ENCODE measurements at places on chromosomes 3 and 15. TPM values are rescaled to one million over a fixed set of nuclear protein-coding genes. Genes with fewer than 3 reads are reported as not detected.

Gene SEMA5B
- total RNA-seq, result not detected

Gene LRRC28
- 22.4 TPM for total RNA-seq

Gene GPR62
- total RNA-seq, result not detected

Gene TMEM212
- not detected for total RNA-seq

Gene IL17RD
- total RNA-seq, result not detected

Gene TBL1XR1
- 168 TPM for total RNA-seq

Gene IQCH
- total RNA-seq, result 1.1 TPM

Gene SMARCC1
- 116 TPM for total RNA-seq

Gene NRG4
- not detected for total RNA-seq

Gene PCSK6
- total RNA-seq, result 3.3 TPM

Gene LRRK1
- total RNA-seq, result 0.64 TPM

Gene ZMYND10
- total RNA-seq, result 3.6 TPM

Gene CPNE4
- not detected for total RNA-seq

Gene BRK1
- 110 TPM for total RNA-seq

Gene TM4SF1
- total RNA-seq, result not detected

Gene ZSCAN29
- total RNA-seq, result 28.2 TPM

Gene HYKK
- 0.77 TPM for total RNA-seq

Gene GCSAM
- total RNA-seq, result 2.3 TPM

Gene SLC22A13
- 0.93 TPM for total RNA-seq

Gene GJD2
- total RNA-seq, result not detected

Gene TTLL13
- total RNA-seq, result 0.34 TPM

Gene STT3B
- 138 TPM for total RNA-seq

Gene AGBL1
- total RNA-seq, result not detected

Gene MESP2
- total RNA-seq, result not detected

Gene MAGI1
- 1.1 TPM for total RNA-seq

Gene MOBP
- not detected for total RNA-seq

Gene FYCO1
- total RNA-seq, result 15.7 TPM

Gene CCR9
- not detected for total RNA-seq

Gene CCDC9B
- total RNA-seq, result 0.66 TPM

Gene FOXB1
- total RNA-seq, result 1.6 TPM

Gene ITIH3
- not detected for total RNA-seq

Gene PLSCR5
- not detected for total RNA-seq

Gene EXD1
- not detected for total RNA-seq

Gene ATP10A
- 60.2 TPM for total RNA-seq

Gene GMPS
- total RNA-seq, result 103 TPM

Gene GUCA1C
- total RNA-seq, result not detected

Gene PLCL2
- total RNA-seq, result 41.1 TPM

Gene ADAMTS7
- 2.3 TPM for total RNA-seq

Gene CCR2
- 19.9 TPM for total RNA-seq

Gene FBXO40
- total RNA-seq, result not detected

Gene GOLGA8T
- total RNA-seq, result not detected

Gene INSYN1
- not detected for total RNA-seq

Gene GOLGA6L7
- not detected for total RNA-seq

Gene FILIP1L
- 5.0 TPM for total RNA-seq

Gene FBXO45
- 17.9 TPM for total RNA-seq

Gene MGLL
- total RNA-seq, result 5.0 TPM

Gene ALDH1A2
- total RNA-seq, result not detected
